Stimulated activated CD8-positive, alpha-beta memory T cell treated with anti-CD3 and anti-CD28 coated beads, Interleukin-15, amount 100 ng/mL, for 4 hours (primary cell): ENCODE measurements at places on chromosomes 3 and 15.

GRCh38 chr15:65423976-65424679 is 1.4 kb upstream of the IGDCC4 start:
- DNase-seq, result no peak

GRCh38 chr3:62255758-62256157 is 117.6 kb downstream of the FEZF2 start:
- DNase-seq, result no peak

DNA sequence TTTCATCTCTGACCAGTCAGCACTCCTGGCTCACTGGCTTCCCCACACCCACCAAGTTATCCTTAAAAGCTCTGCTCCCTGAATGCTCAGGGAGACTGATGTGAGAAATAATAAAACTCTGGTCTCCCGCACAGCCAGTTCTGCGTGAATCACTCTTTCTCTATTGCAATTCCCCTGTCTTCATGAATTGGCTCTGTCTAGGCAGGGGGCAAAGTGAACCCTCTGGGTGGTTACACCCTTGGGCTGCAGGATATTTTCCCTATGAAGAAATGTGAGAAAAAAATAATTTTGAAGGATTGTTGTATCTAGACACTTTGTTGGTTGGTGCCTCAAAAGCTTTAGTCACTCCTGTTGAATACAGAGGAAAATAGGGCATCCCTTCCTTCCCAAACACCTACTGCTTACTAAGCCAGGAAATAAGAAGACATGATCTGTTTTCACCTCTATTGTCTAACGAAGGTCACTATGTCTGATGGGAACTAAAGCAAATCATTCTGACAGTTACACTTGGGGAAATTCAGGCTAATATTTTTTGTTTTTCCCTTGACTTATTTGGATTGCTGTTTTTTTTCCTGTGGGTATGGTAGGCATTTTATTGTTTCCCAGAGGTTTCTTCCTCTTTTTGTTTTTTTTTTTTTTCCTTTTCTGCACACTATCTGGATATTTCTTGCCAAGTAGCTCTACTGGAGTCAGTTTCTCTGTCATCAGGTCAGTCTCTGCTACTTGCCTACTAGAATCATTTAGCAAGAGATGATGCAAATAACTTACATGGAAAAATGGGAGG is 15.3 kb upstream of the TNFSF10 start:
- DNase-seq, result no peak

GRCh38 chr3:123576122-123576521 is 8.7 kb downstream of the HACD2 start:
- DNase-seq, result no peak
